Muscle of leg (tissue), 16 donors: ENCODE measurements at places on chromosomes 7 and 10. TPM values are rescaled to one million over a fixed set of nuclear protein-coding genes. Genes with fewer than 3 reads are reported as not detected.

The CXCL12 gene
- 126 TPM for total RNA-seq

DNA sequence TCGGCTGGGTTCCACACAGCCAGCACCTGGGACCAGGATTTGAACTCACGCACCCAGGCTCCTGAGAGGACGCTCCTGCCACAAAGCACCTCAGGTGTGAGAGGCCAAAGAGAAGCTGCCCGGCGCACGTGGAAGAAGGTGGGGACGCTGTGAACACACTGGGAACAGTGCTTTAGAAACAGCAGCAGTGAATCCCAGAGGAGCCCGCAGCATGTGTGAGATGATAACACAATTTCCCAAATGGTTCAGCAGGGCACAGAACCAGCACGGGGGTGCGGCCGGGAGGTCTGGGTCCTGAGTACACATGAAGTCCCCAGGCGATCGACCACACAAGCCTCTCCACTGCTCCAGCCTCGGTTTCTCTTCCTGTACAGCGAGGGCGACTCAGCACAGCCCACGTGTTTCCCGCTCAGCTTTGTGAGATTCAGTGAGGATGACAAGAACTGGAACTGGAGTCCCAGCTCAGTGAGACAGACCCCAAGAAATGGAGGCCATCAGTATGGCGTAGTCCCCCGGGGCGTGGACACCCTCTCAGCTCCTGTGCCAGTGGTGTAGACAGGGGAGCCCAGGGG lies 188.3 kb downstream of the MAD1L1 start:
- H3K36me3 ChIP-seq: peaks cover 6% of the 10 kb centered on the region
- H3K4me1 ChIP-seq: peaks cover 7% of the 10 kb centered on the region
- no peaks in the 10 kb centered on the region for H3K27me3 ChIP-seq
- DNase-seq: no peak

DNA sequence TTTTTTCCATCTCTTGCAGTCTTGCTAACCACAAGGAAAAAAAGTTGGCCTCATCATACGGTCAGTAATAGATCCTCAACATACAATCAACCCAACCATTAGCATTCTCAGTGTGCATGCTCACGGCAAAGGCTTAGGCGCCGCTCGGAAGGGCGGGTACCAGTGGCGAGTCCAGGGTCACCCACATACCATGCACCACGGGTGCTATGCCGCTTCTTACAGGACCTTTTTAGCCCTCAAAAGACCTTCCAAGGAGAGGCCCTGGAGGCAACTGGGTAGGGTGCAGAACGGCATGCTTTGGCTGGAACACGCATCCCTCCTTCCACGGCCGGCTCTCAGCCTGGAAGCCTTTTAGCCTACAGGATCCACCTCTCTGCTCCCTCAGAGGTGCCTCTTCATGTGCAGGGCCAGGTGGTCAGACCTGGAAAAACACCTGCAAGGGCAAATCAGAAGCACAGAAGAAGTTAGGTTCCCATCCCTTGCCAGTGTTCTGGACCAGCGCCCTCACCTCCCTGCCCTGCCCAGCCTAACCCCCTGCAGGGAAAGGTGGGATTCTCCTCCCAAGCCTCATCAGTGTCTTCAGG lies 5.8 kb downstream of the KLF6 start:
- peak; percentile 30 for DNase-seq
- peak overlapping the region; percentile 99 for H3K27ac ChIP-seq
- H3K4me3 ChIP-seq: no peak overlapping the region

GRCh38 chr10:105189463-105189800 lies 548.3 kb downstream of the SORCS3 start:
- DNase-seq: no peak
- H3K4me3 ChIP-seq: no peak overlapping the region
- H3K4me1 ChIP-seq: no peaks in the 10 kb centered on the region
- H3K27ac ChIP-seq: no peak overlapping the region

DNA sequence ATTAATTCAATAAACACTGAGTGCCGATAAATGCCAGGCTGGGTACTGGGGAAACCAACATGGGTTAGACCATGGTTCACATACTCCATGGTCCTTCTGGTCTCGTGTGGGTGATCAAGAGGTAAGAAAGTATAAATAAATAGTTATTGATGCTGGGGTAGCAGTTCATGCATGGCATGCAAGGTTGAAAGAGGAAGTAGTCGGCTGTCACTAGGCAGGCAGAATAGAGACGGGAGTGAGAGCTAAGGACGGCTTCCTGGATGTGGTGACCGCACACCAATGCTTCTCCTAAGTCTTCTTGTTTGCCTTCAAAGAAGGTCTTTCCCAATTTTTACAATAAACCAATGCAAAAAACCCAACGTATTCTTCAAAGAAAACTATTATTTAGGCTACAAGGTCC lies 208.6 kb downstream of the ADAM12 start:
- H3K4me3 ChIP-seq: no peak overlapping the region
- H3K36me3 ChIP-seq: no peaks in the 10 kb centered on the region
- H3K27me3 ChIP-seq: no peaks in the 10 kb centered on the region
- no peak for DNase-seq
- H3K27ac ChIP-seq: no peak overlapping the region
- H3K4me1 ChIP-seq: peaks cover 20% of the 10 kb centered on the region

The LRRC18 gene
- total RNA-seq: 0.18 TPM

DNA sequence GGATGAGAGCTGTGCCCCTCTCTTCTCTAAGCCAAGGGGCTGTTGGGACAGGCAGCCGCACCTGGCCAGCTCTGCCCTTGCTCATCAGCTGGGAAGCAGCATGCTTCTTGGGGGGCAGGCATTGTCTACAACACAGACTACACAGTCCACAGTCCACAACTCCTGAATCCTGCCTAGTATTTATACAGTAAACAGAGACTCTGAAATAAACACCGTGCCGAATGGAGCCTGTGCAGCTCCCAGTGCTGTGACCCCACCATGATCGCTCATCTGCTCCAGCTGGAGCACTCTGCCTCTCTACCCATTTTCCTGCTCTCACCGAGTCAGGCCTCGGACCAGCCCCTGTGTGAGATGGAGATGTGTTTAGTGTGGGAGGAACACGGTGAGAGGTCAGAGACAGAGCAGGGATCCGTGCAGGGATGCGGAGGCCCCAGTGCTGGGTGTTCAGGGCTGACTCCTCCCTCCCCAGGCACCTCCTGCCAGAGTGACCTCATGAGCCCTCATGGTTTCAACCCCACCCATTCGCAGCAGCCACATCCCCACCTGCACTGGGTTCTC lies 608.0 kb downstream of the DNAJB6 start:
- H3K36me3 ChIP-seq: no peaks in the 10 kb centered on the region
- H3K4me1 ChIP-seq: no peaks in the 10 kb centered on the region
- no peak overlapping the region for H3K27ac ChIP-seq

DNA sequence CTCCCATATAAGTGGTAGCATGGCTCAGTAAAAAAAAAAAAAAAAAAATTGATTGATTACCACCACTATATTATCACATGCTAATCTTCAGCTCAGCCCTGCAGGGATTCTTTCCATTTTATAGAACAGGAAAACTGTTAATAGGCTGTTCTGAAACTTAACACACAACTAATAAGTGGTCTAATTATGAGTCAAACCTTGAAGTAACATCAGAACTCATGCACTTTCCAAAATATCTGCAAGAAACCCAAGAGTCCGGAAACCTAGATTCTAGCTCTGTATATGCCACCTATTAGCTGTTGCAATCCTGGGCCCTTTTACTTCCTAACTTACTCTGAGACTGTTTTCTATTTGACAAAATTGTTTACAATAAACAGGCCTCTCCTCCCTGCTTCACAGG lies 23.9 kb downstream of the SEM1 start:
- no peak for DNase-seq
- H3K27me3 ChIP-seq: no peaks in the 10 kb centered on the region
- no peaks in the 10 kb centered on the region for H3K4me1 ChIP-seq
- H3K4me3 ChIP-seq: no peak overlapping the region

The GPR141 gene
- total RNA-seq: 0.66 TPM
